ENCODE measurements at places on chromosomes 6 and 20.
A peak's percentile ranks its signal among the peaks of the same experiment; 100 is the strongest.

GRCh38 chr6:93219447-93219846 is 199.9 kb downstream of the EPHA7 start:
- peaks cover 16% of the 10 kb centered on the region for H3K27me3 ChIP-seq
- H3K36me3 ChIP-seq = no peaks in the 10 kb centered on the region
- H3K27ac ChIP-seq = no peak overlapping the region
- no peak overlapping the region for H3K4me3 ChIP-seq
- DNase-seq = no peak

GRCh38 chr20:15154070-15154469 is 816.7 kb upstream of the FLRT3 start:
- no peak overlapping the region for H3K4me3 ChIP-seq
- H3K27me3 ChIP-seq = no peaks in the 10 kb centered on the region
- H3K36me3 ChIP-seq = no peaks in the 10 kb centered on the region
- DNase-seq = peak; percentile 35
- peaks cover 11% of the 10 kb centered on the region for H3K4me1 ChIP-seq
- H3K27ac ChIP-seq = no peak overlapping the region

DNA sequence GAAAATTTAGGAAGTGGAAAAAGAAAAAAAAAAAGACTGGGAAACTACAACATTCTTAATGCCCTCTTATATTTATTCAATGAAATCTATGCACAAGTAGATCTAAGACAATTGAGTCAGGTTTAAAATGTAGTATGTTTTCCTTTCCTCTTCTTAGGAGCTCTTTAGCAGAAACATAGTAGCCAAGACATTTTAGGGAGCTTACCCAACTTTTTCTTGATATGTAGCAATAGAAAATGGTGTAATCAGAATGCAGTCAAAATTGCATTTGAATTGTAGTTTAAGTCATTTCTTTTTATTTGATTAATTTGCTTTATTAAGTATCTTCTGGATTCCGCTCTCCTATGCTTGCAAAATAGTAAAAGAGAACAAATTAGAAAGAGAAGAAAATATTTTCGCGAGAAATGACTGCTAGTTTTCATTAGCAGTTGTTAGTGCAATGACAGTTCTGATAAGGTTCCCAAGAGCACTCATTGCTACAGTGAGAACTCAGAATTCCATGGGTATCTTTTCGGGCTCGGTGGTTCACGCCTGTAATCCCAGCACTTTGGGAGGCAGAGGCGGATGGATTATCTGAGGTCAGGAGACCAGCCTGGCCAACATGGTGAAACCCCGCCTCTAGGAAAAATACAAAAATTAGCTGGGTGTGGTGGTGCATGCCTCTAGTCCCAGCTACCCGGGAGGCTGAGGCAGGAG is 52.2 kb downstream of the JARID2 start:
- no peak overlapping the region for H3K4me3 ChIP-seq
- H3K27me3 ChIP-seq = no peaks in the 10 kb centered on the region
- no peaks in the 10 kb centered on the region for H3K36me3 ChIP-seq
- peak; percentile 28 for DNase-seq
- no peak overlapping the region for H3K27ac ChIP-seq

GRCh38 chr6:51021171-51021570 is 202.5 kb downstream of the TFAP2B start:
- H3K4me3 ChIP-seq = no peak overlapping the region
- H3K27ac ChIP-seq = no peak overlapping the region
- no peaks in the 10 kb centered on the region for H3K36me3 ChIP-seq
- no peak for DNase-seq

- no peaks in the 10 kb centered on the region for H3K36me3 ChIP-seq
- no peak overlapping the region for H3K4me3 ChIP-seq
- H3K27ac ChIP-seq = no peak overlapping the region
- no peaks in the 10 kb centered on the region for H3K27me3 ChIP-seq
- no peaks in the 10 kb centered on the region for H3K4me1 ChIP-seq
These were observed 212.6 kb upstream of the MOCS1 start for GRCh38 chr6:40146902-40147301.

DNA sequence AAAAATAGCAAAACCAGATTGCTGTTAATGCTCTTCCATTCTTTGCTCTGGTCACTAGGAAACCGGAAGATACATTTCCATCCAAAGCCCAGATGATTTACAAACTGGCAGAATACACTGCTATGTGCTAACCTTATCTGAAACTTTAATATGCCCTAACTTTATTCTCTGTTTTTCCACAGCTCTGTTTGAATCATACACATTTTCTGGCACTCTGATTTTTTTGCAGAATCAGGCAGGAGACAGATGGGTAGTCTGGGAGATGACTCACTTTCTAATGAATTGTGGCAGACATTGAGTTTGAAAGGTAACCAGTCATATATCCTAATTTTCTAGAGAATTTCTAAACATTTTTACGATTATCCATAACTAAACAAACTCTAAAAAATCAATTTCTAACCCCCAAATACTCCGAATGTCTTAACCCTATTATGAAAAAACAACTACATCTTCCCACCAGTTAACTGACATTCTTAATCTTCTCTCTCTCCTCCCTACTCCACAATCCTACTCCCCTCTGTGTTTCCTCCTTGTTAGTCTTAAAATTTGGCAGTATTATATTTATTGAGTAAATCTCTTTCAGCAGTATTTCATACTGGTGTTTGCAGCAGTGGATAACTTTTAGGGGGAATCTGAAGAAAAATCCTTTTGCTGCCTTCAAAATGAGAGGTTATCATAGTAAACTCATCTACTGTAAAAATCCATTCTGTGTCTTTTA is 63.5 kb downstream of the MAN1A1 start:
- H3K27me3 ChIP-seq = no peaks in the 10 kb centered on the region
- no peak overlapping the region for H3K27ac ChIP-seq
- H3K4me3 ChIP-seq = no peak overlapping the region
- peaks cover 2% of the 10 kb centered on the region for H3K36me3 ChIP-seq
- DNase-seq = no peak

- no peak for DNase-seq
- H3K27ac ChIP-seq = no peak overlapping the region
- H3K4me1 ChIP-seq = no peaks in the 10 kb centered on the region
- H3K36me3 ChIP-seq = no peaks in the 10 kb centered on the region
These were observed 90.5 kb downstream of the GPX5 start for GRCh38 chr6:28615955-28616747.

- no peak overlapping the region for H3K27ac ChIP-seq
- no peaks in the 10 kb centered on the region for H3K36me3 ChIP-seq
- no peaks in the 10 kb centered on the region for H3K4me1 ChIP-seq
These were observed 4.1 kb downstream of the RBM38 start for GRCh38 chr20:57395111-57395966.

- H3K4me3 ChIP-seq = no peak overlapping the region
- H3K27me3 ChIP-seq = no peaks in the 10 kb centered on the region
- no peak for DNase-seq
- no peaks in the 10 kb centered on the region for H3K4me1 ChIP-seq
- H3K27ac ChIP-seq = no peak overlapping the region
These were observed 32.5 kb downstream of the SLC22A2 start for GRCh38 chr6:160226118-160226591.

- no peak overlapping the region for H3K27ac ChIP-seq
- no peaks in the 10 kb centered on the region for H3K36me3 ChIP-seq
- no peak for DNase-seq
- H3K4me3 ChIP-seq = no peak overlapping the region
- H3K4me1 ChIP-seq = no peaks in the 10 kb centered on the region
- no peaks in the 10 kb centered on the region for H3K27me3 ChIP-seq
These were observed 47.9 kb downstream of the KHDC1L start for GRCh38 chr6:73177221-73177944.

GRCh38 chr6:46983007-46983411 is 59.1 kb downstream of the ADGRF1 start:
- H3K4me1 ChIP-seq = peaks cover 19% of the 10 kb centered on the region
- H3K27ac ChIP-seq = no peak overlapping the region
- DNase-seq = no peak
- H3K27me3 ChIP-seq = no peaks in the 10 kb centered on the region
- no peaks in the 10 kb centered on the region for H3K36me3 ChIP-seq

DNA sequence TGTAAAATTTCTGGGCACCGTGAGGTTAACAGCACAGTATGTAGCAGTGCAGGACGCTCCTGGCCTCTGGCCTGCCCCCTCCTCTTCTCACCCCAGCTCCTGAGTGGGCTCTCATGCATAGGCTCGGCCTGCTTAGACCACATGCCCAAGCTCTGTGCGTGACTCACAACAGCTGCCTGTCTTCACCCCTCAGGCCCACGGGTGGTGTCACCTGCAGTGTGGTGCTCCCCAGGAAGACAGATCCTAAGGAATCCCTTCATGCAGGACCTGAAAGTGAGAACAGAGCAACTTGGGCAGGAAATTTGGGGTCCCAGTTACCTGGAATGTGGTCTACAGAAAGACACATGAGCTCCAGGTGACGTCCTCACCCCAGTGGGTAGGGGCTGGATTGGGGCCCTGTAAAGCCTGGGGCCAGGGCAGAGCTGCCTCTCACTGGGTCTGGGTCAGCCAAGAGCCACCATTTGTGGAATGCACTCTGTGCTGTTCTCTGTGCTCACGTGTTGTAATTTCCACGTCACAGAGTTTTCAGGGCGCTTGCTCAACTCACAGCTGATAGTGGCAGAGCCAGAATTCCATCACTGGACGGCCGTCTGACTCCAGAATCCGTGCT is 37.0 kb upstream of the PXDC1 start:
- H3K4me1 ChIP-seq = peaks cover 10% of the 10 kb centered on the region
- no peak overlapping the region for H3K4me3 ChIP-seq

GRCh38 chr6:69179681-69180080 is 544.6 kb downstream of the ADGRB3 start:
- no peak overlapping the region for H3K27ac ChIP-seq
- no peaks in the 10 kb centered on the region for H3K36me3 ChIP-seq
- H3K4me1 ChIP-seq = no peaks in the 10 kb centered on the region
- peak; percentile 12 for DNase-seq
- peaks cover 27% of the 10 kb centered on the region for H3K27me3 ChIP-seq

GRCh38 chr20:33415948-33416347 is 14.6 kb upstream of the CDK5RAP1 start:
- peaks cover 7% of the 10 kb centered on the region for H3K36me3 ChIP-seq
- no peaks in the 10 kb centered on the region for H3K4me1 ChIP-seq
- H3K4me3 ChIP-seq = no peak overlapping the region
- H3K27ac ChIP-seq = no peak overlapping the region

DNA sequence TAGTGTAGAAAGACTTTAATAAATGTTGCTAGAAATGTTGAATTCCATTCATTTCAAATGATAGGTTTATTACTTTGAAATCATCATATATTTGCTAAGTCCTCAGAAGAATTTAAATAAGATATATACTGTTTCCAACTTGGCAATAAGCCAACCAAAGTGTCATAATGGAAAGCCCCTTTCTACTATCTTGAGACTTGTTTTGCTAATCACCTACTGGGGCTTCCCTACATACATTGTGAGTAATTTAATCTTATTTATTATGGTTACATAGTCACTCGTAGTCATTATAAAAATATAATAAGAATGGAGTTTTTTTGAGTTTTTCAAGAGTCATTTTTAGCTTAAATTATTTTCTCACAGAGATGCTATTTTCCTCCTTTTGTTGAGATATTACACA is 20.7 kb downstream of the COL19A1 start:
- H3K4me3 ChIP-seq = no peak overlapping the region
- no peaks in the 10 kb centered on the region for H3K36me3 ChIP-seq
- H3K4me1 ChIP-seq = no peaks in the 10 kb centered on the region
- no peak for DNase-seq

DNA sequence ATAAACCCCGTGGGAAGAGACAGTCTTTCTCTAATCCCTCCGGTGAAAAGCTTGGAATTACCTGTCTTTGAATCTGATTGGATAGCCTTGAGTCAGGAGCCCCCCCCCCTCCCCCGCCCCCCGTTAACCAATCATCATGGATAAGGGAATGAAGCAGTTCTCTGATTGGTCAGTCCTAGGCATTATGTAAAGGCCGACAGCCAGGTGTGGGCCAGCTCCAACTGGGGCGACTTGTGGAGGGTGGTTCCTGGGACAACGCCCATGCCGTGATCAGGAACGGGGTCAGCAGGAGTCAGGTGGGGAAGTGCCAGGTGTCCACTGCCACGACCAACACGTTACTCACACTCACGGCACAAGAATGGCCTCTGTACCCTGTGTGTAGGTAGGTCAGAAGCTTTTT is 406.8 kb upstream of the SULF2 start:
- no peak overlapping the region for H3K27ac ChIP-seq
- no peak for DNase-seq
- no peak overlapping the region for H3K4me3 ChIP-seq
- no peaks in the 10 kb centered on the region for H3K36me3 ChIP-seq

DNA sequence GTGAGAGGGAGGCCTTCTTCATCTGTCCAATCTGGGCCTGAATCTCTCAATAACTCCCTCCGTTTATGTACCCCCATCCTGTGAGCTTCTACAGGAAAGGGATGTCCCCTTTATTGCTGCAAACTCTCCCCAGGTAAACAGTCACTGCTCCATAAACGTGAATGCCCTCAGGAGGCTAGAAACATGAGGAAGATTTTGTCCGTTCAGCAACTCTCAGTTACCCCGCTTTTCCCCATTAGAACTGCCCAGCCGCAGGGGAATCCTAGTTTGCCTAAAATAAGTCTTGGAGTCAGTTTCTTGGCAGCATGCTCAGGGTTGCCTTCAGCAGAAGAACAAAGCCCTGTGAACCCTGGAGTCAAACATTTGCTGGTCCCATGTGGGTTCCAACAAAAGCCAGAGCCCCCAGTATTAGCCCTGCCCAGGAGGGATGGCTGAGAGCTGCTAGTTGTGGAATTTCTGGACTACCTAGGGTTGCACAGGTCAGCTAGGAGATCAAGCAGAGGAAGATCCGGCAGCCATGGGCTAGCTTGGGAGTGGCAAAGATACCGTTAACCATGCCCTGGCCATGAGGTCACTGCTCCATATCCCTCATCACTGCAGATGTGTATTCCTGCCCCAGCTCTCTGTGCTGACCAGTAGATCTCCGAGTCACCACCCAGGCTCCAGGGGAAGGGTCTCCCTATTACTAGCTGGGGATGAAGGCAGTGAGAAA is 640 bp downstream of the LRRN4 start:
- peak overlapping the region; percentile 51 for H3K4me3 ChIP-seq
- no peaks in the 10 kb centered on the region for H3K27me3 ChIP-seq
- peak overlapping the region; percentile 68 for H3K27ac ChIP-seq
- DNase-seq = no peak
- peaks cover 5% of the 10 kb centered on the region for H3K36me3 ChIP-seq
- H3K4me1 ChIP-seq = peaks cover 23% of the 10 kb centered on the region

DNA sequence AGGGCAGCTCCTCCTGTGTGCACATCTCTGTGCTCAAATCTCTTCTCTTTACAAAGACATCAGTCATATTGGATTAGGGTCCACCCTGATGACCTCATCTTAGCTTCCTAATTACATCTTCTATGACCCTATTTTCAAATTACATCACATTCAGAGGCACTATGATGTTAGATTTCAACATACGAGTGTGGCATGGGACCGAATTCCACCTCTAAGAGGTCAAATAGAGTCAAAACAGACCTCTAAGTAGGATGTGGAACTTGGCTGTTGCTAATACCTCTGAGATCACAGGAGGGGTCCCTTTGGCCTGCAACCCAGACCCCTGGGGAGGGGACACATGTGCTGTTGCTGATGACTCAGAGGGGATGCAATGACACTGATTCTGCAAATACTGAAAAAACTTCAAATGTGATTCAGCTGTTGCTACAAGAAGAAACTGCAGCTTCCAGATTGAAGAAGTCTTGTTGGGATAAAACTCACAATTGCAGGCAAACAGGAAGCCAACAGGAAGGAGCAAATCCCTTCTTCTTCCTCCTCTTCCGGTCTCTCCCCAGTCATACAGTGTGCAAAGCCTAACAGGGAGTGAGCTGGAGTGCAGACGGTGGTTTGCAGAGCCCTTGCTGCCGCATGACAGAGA is 216.2 kb downstream of the MYLK4 start:
- H3K27ac ChIP-seq = no peak overlapping the region
- H3K4me3 ChIP-seq = no peak overlapping the region
- H3K27me3 ChIP-seq = peaks cover 10% of the 10 kb centered on the region
- no peak for DNase-seq
- H3K4me1 ChIP-seq = peaks cover 16% of the 10 kb centered on the region
- no peaks in the 10 kb centered on the region for H3K36me3 ChIP-seq

All from MCF 10A (cell line).